Stimulated activated CD4-positive, alpha-beta T cell treated with anti-CD3 and anti-CD28 coated beads, Interleukin-1b, Interleukin-23, amount 100 ng/mL, for 1 hour (primary cell): ENCODE measurements at places on chromosomes 3 and 15.

- no peak for DNase-seq
Measured at GRCh38 chr15:73631915-73632669, 1.1 kb downstream of the NPTN start.

- DNase-seq = no peak
Measured at GRCh38 chr3:45923755-45924154, 19.5 kb upstream of the CXCR6 start.

GRCh38 chr15:60012695-60013094 is 8.6 kb downstream of the FOXB1 start:
- DNase-seq = no peak

GRCh38 chr3:180631317-180631716 is 29.4 kb downstream of the TTC14 start:
- no peak for DNase-seq

DNA sequence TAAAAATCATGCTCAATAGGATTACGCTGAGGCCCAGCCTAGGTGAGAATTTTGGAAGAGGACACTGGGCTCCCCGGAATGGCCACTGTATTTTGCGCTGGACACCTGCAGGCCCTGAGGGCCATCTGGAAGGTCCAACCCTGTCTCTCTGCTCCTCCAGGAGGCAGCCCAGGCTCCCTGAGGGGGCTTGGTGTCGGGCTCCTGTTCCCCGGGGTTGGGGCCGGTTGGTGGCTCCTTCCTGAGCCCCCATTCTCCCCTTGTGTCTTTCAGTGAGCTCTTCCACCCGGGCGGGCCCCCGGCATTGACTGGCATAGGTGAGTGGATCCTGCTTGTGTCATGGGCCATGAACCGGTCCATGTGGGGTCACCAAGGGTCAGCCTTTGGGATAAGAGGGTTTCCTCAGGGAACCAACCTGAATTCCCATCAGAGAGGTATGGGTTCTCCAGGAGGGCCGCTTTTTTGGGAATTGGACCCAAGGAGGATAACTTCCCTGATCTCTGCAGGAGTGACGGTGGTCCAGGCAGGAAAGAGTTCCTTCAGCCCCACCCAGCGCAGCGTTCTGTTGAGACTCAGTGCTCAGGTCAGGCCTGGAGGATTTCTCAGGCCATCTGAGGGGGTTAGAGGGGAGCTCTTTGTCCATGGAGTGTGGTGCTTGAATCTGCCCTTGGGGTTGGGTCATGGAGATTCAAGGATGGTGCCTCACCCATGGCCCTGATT is 187.8 kb downstream of the UBE3A start:
- no peak for DNase-seq

GRCh38 chr15:29749365-29750086 is 72.7 kb downstream of the TJP1 start:
- DNase-seq = no peak

GRCh38 chr3:179528772-179529171 is 34.0 kb upstream of the ACTL6A start:
- no peak for DNase-seq

DNA sequence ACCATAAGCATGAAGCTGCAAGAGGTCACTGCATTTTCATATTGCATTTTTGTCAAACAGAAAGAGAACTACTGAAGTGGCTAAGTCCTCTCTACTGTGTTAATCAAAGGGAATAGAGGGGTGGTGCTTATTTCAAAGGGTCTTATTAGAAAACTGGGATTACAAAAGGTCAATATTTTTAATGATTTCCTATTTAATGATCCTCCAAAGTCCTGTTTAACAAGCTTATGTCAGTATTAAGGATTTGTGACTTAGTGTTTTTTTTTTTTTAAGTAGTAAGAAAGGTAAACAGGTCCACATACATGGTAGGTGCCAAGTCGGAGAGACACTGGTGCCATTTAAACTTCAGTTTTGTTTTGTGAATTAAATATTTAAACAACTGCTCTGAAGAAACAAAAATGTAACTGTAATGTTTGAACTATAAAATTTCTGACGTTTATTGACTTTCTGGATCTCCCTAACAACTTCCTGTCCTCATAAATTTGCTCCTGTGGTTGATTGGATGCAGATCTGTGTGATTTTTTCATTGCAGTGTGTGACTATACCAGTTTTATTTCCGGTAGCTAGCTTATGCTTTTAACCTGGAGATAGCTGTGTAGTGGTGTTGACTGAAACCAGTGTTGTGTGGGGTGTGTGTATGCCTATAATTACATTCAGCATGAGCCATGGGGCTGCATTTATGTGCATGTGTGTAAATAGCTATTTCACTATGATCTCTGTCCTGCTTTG is 8.6 kb upstream of the CACNA1D start:
- no peak for DNase-seq

- DNase-seq = no peak
Measured at GRCh38 chr3:29515451-29515850, 234.6 kb downstream of the RBMS3 start.

DNA sequence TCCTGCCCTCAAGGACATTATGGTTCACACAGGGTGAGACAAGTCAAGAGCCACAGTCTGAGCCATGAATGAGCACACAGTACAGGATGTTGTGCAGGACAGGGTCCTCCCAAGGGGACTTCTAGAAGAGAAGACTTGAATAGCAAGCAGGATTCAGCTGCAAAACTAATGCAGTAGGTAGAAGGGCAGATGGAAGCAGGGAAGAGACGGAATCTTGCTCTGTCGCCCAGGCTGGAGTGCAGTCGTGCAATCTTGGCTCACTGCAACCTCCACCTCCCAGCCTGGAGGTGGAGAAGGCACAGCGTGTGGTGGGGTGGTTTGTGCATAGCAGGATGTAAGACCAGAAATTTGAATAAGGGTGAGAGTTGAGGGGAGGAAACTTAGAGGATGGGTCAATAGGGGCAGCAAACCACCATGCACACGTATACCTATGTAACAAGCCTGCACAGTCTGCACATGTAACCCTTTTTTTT is 8.0 kb downstream of the BCL2L10 start:
- no peak for DNase-seq

GRCh38 chr15:70923311-70924080 is 30.9 kb downstream of the LRRC49 start:
- no peak for DNase-seq

DNA sequence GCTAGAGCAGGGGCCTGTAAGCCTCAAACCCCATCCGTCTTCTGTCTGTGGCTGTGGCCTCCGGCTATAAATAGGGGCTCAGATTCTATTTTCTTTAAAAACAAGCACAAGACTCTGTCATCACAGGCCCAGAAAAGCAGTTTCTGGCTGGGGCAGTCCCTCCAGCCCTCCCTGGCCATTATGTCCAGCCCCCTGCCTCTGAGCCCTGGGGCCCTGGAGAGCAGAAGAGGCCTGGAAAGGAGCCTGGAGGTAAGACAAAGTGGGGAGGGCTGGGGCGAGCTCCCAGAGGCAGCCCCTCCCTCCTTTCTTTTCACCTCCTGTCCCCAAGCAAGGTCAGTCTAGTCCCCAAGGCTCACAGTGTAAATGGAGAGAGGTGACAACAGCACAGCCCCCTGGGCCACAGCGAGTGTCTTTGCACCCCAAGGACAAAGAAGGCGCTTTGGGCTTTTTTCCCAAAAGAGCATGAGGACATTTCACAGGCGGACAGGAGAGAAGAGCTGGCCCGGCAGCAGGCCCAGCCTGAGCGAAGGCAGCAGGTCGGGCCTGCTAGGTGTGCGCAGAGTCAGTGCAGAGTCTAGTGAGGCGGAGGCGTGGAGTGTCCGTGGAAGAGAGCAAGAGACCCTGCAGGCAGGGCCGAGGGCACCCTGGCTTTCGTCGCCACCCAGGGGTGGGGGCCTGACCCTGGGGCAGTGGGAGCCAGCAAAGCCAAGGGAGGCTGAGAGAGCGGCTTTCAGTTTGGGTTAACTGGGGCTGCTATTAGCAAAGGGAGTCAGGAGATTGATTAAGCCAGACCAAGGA is 188.3 kb downstream of the TBC1D2B start:
- DNase-seq = no peak

DNA sequence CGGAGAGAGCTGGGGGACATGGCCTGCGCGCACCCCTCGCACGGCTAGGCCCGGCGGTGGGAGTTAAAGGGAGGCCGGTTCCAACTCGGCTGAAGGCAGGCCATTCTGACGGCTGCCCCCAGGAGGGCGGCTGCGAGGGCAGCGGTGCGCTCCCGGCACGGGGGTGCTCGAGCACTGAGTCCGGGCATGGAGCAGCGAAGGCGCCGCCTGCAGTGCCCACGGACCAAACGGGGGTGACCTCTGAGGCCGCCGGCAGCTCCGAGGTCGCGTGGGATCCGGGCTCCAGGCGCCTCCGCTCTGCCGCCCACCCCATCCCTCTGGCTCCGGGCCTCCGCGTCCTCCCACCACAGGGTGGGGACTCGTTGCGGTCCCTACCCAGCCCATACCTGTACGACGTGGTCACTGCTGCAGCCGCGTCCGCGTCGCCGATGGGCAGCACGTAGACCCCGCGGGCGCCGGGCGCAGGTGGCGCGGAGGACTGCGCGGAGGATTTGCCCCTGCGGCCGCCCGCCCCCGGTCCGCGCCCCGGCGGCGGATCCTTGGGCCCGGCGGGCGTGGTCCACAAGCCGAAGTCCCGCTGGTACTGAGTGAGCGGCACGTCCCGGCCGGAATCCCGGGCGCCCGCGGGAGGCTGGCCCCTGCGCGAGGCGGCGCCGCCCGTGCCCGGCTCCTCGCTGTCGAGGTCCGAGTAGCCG is 469 bp downstream of the MAP6D1 start:
- DNase-seq = no peak

GRCh38 chr3:196985954-196986885 is 17.6 kb upstream of the PIGZ start:
- DNase-seq = no peak

GRCh38 chr15:77998592-77998991 is 78.9 kb downstream of the TBC1D2B start:
- no peak for DNase-seq

DNA sequence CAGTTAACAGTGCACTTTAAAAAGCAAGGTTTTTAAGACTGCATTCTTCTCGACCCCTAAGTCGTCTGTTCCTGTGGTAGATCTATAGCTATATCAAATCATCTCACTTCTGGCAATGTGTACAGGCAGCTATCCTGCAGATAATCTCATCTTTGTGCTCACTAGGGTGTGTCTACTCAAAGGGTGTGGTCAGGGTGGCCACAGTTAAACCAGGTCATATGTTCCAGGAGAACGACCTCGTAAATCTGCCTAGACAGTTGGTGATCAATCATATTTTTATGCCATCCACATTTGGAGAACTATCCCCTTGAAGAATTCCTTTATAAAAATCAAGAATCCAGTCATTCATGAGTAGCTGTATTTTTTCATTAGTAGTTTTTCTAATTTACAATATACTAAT is 3.0 kb downstream of the VEPH1 start:
- DNase-seq = no peak
